ENCODE measurements at places on chromosomes 4 and X.

- no peak for DNase-seq
These were observed 110.1 kb downstream of the COX18 start for GRCh38 chr4:72959411-72959810.

GRCh38 chr4:113080050-113080449, 30.6 kb downstream of the ANK2 start:
- peak; percentile 33 for DNase-seq

DNA sequence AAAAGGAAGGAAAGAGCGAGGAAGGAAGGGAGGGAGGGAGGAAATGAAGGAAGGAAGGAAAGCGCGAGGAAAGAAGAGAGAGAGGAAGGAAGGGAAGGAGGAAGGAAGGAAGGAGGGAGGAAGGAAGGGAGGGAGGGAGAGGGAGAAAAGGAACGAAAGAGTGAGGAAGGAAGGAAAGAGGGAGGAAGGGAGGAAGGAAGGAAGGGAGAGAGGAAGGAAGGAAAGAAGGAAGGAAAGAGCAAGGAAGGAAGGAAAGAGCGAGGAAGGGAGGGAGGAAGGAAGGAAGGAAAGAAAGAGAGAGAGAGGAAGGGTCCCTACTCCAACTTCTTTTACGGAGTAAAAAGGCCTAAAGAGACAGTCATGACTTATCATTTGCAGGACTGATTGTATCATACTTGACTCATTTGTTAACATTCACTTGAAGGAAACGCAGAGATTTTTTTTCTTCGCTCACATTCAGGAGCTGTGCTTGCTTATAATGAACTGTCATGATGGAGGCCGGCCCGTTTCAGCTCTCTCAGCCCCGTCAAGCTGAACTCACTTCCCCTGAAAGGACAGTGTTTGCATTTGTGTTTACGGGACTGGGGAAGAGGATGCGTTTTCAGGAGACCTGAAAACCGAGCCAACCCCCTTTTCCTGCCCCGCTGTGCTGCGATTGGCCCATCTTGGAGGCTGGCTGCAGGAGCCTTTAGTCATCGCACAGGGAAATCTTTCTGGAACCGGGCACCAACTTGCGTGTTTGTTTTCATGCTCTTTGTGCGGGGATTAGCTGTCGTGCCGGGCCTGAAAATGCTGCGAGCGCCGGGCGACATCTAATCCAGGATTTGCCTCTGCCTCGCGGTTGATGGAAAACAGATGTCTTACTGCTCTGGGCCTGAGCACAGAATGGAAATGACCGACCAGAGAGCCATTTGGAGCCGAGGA, 17.8 kb downstream of the TRIM2 start:
- peak; percentile 46 for DNase-seq

GRCh38 chr4:38861791-38862190, 5.2 kb upstream of the TLR6 start:
- no peak for DNase-seq

DNA sequence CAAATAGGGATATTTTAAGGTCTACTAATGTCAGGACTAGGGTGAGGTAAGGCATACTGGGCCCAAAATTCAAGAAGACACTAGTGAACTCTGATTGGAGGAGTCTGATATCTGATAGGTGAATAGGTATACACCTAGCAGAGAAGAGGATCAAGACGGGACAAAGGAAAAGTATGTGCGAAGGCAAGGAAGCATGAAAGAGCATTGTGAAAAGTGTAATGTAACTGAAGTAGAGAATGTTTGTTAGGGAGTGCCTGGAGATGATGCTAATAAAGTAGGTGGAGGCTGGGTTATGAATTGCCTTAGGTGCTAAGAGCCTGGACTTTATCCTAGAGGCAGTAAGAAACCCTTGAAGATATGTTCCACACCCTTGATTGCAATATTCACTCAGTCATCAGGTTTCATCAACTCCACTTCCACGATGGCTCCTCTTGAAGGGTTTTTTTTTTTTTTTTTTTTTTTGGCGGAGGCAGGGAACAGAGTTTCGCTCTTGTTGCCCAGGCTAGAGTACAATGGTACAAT, 49.9 kb upstream of the XIAP start:
- DNase-seq: no peak

DNA sequence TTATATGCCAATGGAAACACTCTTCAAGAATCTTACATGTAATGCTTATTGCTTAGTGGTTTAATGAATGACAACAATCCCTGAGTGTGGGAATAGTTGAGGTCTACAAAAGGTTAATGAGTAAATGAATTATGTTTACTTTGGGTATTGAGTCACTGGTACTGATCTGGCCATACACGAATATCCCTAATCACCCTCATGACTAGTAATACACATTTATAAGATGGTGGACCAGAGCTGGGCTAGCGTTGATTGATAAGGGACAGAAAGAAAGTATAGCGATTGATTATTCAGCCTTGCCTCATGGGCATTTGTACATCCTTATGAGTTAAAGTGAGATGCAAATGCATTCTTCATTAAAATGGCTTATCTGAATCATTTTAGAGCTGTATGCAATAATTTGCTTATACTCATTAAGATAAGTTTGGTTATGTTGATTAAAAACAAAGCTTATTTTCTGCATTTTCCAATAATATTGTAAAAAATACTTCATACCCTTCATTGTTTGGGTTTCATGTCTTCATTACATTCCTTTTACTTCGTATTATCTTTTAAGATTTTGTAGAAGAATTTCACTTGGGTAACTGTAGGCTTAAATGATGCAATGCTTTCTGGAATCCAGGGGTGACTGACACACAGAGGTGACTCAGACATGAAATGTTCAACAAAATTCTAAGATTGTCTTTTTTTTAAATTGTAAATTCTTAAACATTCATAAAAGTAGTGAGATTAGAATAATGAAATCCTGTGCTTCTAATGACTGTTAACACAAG, 47.4 kb downstream of the FGF2 start:
- DNase-seq: no peak

GRCh38 chr4:173857828-173858227, 327.8 kb upstream of the HAND2 start:
- DNase-seq: no peak

DNA sequence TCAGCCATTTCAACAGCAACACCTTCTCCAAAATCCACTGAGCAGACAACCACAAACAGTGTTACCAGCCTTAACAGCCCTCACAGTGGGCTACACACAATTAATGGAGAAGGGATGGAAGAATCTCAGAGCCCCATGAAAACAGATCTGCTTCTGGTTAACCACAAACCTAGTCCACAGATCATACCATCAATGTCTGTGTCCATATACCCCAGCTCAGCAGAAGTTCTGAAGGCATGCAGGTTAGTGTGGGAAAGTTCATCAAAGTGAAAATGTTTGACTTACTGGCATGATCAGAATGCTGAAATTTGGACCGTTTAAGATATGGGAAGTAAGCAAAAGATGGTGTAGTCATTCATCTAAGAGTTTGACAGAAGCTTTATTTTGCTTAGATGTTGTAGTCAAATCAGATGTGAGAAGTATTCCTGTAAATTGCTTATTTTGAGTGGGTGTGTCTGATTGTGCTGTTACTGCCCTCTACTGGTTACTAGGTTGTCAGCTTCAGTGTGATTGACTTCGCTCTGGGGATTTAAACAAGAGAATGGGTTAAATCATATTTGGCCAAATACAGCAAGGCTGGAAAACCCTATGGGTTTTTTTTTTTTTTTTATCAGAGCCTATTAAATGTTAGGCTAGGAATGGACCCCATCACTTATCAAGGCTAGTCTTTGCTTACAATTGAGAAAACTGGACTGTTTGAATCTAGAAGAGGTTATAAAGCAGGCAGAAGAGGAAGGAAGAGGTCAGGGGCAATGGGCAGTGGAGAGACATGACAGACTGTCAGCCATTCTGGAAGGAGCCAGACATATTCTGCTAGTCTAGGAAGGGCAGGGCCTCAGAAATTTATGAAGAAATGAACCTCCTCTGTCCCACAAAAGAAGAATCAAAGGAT, 130.3 kb downstream of the DIPK2B start:
- DNase-seq: no peak

GRCh38 chr4:165991325-165992180, 118.5 kb downstream of the TLL1 start:
- no peak for DNase-seq

DNA sequence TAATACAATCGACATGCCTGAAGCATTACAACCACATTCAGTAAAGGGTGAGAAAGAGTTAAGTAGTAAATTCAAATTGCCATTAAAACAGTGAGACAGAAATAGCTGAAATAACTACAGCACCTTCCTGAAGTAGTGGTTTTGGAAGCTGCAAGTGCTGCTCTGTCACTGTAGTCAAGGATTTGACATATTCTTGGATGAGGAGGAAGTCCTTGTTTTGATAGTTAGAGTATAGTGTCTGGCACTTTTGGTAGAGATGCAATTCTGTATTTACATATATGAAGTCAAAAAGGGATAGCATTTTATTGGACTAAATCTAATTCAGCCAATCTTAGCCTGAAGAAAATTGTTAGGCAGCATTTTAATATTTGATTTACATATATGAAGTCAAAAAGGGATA, 1559.6 kb downstream of the TECRL start:
- DNase-seq: no peak

- no peak for DNase-seq
These were observed 39.1 kb downstream of the FUNDC1 start for GRCh38 chrX:44503560-44503959.

DNA sequence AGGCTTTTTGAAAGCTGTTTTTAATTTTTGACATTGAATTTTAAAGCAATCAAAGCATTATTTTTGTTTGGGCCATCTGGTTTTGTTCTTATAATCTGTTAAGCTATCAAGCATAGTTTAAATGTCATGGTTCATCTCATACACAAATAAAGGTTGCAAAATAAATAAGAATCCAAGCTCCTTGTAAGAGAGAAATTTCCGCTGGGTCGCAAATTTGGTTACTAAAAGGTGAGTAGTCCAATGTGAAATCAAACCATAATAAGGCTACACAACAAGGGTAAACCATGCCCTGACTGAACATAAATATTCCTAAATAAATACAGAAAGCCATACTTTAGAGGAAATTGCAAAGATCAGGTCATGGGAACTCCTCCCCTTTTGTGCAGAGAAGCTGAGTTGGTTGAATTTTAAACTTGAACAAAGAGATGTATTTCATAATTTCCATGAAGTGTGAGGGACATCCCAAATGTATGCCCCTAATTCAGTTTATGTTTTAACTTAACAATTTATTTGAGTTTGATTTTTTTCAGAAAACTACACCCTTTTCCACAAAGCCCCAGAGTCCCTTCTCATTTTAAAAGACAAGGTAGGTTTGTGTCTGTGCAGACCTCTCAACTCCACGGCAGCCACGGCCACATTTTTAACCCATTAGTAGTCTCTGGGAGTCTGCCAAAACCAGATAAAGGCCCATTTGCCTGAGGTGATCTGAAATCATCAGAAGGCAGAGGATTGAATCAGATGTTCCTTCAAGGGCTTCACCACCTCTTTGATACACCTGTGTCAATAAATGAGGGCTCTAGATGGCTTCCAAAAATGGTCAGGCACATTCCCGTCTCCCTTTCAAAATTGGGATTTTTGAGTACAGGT, 85.2 kb downstream of the PLAC1 start:
- no peak for DNase-seq

DNA sequence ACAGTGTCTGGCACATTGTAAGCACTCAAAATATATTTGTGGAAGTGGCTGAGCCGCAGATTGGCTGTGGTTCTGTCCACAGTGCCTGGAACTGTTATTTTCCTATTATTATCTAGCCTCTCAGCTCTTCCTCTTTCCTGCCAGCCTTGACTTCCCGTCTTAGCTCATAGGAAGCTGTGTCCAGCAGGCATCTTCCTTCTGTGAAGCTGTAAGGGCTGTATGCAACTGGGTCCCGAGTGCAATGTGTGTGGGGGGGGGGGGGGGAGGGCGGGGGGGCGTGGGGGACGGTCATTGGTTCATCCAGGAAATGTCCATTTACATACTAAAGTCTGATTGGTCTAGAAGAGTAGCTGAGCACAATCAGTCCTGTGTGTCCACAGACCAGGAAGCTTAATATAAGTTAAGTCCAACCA, 210.7 kb downstream of the PDGFRA start:
- DNase-seq: peak; percentile 58

- no peak for DNase-seq
These were observed 387.5 kb upstream of the FTHL17 start for GRCh38 chrX:31459361-31459760.

GRCh38 chrX:78102091-78102490, 2.0 kb upstream of the PGK1 start:
- no peak for DNase-seq

GRCh38 chrX:36573720-36574119, 434.4 kb upstream of the FAM47C start:
- no peak for DNase-seq

GRCh38 chr4:60962286-60962685, 237.8 kb upstream of the ADGRL3 start:
- no peak for DNase-seq

DNA sequence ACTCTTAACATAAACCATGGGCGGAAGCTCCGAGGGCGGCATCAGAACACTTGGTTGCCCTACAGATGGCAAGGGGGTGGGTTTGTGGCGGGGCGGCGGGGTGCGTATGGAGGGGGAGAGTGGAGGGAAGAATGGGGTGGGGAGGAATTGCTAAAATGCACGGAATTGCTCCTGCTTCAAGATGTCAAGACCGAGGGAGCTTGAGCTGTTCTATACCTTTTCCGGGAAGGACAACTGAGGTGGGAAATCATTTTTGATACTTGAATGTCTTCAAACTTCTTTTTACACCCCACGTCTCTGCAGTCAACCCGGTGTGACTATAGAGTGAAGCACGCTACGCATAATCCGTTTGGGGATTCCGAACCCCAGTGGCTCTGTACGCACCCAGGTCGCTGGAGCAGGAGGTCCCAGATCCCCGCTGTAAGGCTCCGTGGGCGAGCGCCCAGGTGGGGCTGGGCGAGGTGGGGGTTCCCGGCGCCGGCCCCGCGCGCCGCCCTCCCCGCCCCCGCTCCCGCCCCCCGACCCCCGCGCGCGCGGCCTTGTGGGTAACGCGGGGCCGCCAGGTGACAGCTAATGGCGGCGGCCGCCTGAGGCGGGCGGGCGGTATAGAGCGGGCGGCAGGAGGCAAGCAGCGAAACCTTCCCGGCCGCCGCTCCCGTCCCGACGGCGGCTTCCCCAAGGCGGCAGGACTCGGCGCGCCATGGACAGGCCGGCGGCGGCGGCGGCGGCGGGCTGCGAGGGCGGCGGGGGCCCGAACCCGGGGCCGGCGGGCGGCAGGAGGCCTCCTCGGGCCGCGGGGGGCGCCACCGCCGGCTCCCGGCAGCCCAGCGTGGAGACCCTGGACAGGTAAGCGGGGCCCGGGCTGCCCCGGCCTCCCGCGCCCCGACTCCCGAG, at the start of gene MTMR1:
TSS of gene MTMR1 (plus strand) at position 566 of the 894 bp plus-strand sequence. CDS start at position 701, 135 bp downstream.
- no peak for DNase-seq

- no peak for DNase-seq
These were observed 1.3 kb downstream of the SMIM20 start for GRCh38 chr4:25915353-25915705.

Measured in posterior cingulate gyrus (tissue), 11 donors.